ENCODE measurements at places on chromosomes 2 and 18.

DNA sequence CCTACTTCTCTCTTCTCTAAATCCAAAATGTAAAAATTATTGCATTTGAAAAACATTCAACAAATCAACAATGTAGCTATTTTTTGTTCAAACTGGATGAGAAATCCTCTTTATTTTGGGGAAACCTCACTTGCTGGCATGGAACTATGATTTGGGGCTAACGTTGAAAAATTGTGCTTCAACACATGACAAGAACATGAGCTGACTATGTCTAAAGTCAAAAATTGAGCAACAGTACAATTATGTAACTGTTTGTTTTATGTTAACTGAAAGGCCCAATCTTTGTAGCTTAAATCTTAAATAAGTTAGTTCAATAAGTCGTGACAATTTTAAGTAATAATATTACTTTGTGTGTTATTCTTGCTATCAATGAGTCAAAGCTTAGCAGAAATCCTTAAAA is 67.3 kb downstream of the TMEFF2 start:
- no peak for DNase-seq

DNA sequence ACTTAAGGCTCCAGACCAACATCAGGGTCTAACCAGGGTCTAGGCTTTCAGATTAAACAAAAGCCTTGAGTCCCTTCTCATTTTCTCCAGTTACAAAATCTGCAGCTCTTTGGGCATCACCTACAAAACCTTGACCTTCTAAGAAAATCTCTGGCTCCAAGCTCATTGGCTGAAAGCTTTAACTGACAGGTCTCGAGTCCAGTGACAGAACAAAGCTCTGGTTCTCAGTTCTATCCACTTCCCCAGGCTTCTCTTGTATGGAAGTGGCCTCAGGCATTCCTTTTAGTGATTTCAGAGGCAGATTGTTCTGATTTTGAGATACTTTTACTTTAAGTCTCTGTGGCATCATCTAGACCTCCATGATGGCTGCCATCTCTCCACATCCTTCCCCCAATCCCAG is 11.3 kb downstream of the SIX2 start:
- no peak for DNase-seq

- DNase-seq = no peak
Observed at GRCh38 chr18:35983818-35984217, 11.3 kb downstream of the RMP24 start.

- DNase-seq = no peak
Observed at GRCh38 chr2:158407031-158407430, 49.5 kb downstream of the CCDC148 start.

GRCh38 chr18:40013001-40013609 is 1941.9 kb upstream of the PIK3C3 start:
- no peak for DNase-seq

DNA sequence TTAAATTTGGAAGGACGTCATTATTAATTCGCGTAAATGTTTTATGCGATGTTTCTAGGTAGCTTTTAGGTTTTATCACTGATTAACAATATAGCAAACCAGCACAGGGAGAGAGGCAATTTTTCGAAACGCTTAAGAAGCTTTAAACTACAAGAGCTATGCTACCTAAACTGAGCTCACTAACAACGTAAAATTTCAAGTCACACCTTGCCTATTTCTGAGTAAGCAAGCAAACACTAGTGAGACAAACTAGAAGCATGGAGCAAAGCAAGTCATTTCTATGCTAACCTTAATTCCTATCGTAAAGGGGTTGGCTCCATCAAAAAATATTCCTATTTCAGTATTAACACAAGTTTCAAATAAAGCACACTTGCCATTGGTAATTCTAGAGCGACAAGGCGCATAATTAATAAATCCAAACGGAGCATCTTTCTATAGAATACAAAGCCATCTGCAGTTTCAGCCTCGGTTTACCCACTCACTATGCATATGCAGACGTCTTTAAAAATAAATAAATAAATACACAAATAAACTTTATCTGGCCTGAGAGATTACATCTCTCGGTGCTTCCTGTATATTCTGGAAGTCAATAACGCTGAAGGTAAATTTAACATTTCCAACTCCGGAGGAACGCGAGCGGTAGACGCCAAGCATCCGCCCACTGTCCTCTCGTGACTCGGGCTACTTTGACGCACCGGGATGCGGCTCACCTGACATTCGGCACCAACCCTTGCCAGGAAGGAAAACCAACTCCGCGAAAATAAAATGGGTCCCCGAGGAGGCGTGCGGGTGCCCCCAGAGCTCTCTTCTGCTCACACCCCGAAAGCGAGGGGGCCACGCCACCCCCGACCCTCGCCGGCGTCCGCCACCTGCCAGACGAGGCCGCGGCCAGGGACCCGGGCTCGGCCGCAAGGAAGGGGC is 947 bp downstream of the ITSN2 start:
- DNase-seq = no peak
